ENCODE measurements at places on chromosomes 1 and 21. TPM values are rescaled to one million over a fixed set of nuclear protein-coding genes. Genes with fewer than 3 reads are reported as not detected.

The ASCL5 gene
- total RNA-seq = not detected

The NDUFS5 gene
- 94.0 TPM for total RNA-seq

DNA sequence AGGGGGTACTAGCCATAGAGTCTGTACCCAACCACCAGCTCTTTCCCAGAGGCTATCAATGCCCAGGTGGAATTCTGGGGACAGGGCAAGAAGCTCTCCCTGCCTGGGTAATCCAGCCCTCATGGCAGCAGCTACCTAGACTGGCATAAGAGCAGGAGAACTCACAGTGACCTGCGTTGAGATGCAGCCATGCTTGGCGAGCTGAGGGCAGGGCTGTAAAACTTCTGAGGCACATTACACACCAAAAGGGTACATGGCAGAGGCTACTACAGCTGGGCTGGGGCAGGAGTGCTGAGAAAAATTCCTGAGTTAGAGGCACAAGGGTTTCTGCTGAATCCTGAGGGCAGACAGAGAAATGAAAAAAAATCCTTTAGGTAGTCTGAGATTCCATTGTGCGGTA is 927.9 kb upstream of the B3GALT2 start:
- no peaks in the 10 kb centered on the region for H3K4me1 ChIP-seq
- H3K27ac ChIP-seq = peak overlapping the region; percentile 76
- no peak overlapping the region for H3K4me3 ChIP-seq
- no peaks in the 10 kb centered on the region for H3K36me3 ChIP-seq
- no peak for DNase-seq
- H3K27me3 ChIP-seq = no peaks in the 10 kb centered on the region

- peaks cover 2% of the 10 kb centered on the region for H3K4me1 ChIP-seq
- no peak for DNase-seq
Measured at GRCh38 chr1:30242722-30243457, 480.5 kb downstream of the MATN1 start.

GRCh38 chr1:30715216-30715615 is 8.2 kb downstream of the MATN1 start:
- peaks cover 10% of the 10 kb centered on the region for H3K4me1 ChIP-seq
- no peak for DNase-seq
- no peaks in the 10 kb centered on the region for H3K27me3 ChIP-seq
- H3K36me3 ChIP-seq = no peaks in the 10 kb centered on the region
- H3K4me3 ChIP-seq = no peak overlapping the region

DNA sequence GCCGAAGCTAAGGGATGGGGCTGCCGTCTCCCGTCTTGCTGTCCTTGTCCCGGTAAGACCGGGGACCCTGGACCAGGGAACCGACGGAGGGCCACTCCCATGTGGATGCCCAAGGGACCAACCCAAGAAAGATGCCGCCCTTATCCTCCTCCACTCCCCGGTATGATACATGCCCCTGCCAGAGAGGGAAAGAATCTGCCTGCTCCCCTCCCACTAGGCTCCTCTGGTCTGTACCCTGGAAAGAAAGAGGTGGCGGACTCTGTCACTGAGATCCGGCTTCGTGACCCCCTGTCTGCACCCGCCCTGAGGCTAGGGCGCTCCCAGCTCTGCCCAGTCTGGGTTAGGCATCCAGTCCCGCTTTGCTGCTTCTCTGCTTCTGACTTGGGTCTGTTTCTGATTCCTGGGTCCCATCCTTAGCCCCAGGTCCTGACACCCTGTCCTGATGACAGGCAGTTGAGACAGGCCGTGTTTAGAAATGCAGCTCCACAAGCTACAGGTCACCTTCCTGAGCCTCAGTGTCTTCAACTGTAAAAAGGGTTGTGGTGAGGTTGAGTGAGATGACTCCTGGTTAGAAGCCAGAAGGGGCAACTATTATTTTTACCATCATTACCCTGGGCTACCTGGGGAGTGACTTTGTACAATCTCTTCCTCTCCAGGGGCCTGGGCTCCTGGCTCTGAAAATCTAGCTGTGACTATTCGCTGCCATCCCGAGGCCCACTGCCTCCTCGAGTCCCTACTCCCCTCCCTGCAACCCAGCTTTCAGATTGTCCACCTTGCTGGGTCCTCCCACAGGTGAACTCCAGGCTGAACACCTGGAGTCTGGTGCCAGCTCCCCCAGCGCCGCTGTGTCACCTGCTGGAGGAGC is 3.7 kb downstream of the MATN1 start:
- DNase-seq = no peak
- H3K27me3 ChIP-seq = no peaks in the 10 kb centered on the region
- H3K27ac ChIP-seq = peak overlapping the region; percentile 92
